Vagina (tissue), 2 donors: ENCODE measurements at places on chromosomes 2 and 18. TPM values are rescaled to one million over a fixed set of nuclear protein-coding genes. Genes with fewer than 3 reads are reported as not detected.

Gene DOCK10
- total RNA-seq: 9.8 TPM

Gene POTEE
- total RNA-seq: not detected

Gene ANKRD44
- 46.4 TPM for total RNA-seq

Gene KIAA2012
- not detected for total RNA-seq

DNA sequence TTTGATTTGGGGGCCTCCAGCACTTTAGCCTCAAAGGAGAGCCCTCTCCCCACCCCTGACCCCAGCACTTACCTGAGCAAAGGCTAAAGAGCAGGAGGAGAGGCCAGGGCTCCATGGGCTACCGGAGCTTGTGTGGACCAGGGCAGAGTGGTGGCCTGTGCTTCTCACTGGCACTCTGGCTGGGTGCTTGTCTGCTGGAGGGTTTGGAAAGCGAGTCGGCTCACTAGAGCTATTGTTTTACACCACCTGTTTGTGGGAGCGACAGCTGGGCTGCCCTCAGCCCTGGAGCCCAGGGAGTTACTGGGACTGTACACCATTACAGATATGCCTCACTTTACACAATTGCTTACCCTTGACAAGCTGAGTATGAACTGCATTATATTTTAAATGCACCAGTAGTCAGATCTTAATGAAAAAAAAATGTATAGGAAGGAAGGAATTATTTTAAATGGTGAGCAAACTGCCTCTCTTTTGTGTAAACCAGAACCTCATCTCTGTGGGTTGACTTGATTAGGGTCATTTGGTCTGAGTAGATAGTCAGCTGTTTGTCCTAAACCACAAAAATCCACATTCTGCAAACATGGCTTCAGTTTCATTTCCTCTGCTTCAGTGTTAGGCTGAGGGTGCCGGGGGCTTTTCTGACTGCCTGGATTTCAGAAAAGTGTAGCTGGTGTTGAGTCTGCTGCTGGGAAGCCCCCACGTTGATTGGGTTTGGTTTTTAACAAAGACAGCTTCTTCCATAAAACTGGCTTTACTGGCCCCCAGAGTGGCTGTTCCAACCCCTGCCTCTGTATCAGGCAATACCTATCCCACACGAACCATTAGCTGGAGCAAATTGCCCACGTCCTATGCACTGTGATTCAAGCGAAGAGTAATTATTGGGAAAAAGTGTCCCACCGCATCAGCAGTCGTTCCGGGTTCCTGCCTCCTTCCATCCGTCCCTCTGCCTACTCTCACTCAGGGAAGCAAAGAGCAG lies at the start of gene CHRNA1:
Gene CHRNA1, minus strand, starts transcription at position 193 of the 976 bp plus-strand sequence. Its CDS starts 78 bp downstream, at position 115.
- DNase-seq: no peak

DNA sequence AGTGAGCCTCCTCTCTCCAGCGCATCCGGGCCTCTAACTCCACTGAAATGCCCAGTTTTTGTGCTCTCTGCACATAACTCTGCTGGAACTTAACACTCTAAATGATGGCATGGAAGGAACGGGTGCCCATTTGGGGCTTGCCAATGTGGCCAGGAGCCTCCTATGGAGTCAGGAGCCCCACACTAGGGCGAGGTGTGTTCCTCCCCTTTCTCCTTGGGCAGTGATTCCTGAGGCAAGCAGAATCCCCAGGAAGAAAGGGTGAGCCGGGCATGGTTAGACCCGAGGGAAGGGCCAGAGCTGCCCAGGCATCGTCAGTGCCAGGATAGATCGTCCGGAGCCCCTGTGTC lies 63.0 kb downstream of the DDX1 start:
- DNase-seq: no peak

DNA sequence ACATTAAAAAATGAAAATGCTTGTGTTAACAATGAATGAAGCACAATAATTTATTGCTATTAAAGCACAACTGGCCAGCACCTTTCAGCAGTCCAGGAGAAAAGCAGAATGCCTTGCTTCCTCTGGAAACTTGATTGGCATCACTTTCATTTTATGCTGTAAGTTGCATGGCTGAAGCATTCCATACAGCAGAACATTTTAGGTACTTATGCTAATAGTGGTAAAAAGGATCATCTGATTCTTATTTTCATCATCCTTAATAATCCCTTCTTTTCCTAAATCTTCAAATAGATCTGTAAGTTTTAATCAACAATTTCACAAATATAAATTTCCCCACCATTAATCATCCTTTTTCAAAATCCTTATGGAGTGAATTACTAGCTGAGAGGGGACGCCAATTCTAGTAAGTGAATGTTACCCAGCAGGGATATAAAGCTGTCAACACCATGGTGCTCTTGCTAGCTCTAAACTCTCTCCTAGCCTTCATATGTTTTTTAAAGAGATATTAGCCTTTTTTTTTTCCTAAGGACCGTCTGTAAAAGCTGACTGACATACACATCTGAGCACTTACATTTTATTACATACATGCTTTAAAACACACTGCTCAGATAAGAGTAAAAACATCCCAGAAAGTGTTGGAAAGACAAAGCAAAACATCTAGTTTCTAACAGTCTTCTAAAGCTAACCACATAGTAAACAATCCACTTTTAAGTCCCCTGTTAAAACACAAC lies 5.3 kb downstream of the SATB2 start:
- no peak for DNase-seq

DNA sequence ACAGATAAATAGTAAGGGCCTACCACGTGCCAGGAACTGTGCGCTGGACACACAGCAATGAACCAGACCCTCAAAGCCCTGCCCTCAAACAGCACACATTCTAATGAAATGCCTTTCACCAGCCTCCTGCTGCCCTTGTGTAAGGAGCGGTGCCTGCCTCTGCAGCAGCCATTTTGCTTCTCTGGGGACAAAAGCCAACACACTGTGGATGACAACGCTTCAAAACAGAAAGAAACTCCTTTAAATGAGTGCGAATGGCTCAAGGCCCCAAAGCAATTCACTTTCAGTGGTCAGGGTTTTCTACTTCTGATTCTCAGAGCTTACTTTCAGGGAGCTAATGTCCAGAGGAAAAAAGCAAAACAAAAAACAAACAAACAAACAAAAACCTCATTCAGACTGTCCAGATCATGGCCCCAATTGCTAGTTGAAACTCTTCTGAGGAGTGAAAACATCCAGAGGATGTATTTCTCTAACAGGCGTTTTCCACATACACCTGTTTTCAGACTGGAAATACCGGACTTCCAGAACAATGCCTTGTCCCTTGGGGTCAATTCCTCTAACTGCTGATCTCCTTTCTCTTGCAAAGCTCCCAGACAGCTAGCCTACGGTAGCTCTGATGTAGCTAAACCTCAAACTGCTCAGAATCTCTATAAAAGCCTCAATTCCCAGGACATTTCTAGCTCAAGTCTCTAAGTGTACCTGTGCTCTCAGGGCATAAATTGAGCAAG lies 323.3 kb upstream of the ZNF521 start:
- no peak for DNase-seq

- DNase-seq: no peak
These were observed 28.3 kb upstream of the SP3 start for GRCh38 chr2:173993459-173993858.

DNA sequence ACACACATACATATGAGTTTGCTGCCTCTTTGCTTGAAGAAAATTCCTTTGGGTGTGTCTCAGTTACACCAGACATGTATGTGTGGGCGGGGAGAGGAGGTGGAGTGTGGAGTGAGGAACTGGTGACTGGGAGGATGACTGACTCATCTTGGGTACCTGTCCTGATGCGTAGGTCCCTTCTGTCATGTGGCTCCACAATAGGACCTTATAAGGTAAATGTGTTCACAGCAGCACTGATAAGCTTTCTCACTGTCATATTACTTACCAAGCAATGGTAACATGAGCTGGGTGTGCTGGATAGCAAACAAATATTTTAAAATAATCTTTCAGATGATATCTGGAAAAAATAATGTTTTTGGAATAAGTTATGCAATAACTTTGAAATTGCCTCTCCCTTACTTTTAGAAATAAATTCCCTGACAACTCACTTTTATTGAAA lies 45.1 kb downstream of the SLC9A2 start:
- no peak for DNase-seq

Gene SERPINB12
- 20.1 TPM for total RNA-seq

DNA sequence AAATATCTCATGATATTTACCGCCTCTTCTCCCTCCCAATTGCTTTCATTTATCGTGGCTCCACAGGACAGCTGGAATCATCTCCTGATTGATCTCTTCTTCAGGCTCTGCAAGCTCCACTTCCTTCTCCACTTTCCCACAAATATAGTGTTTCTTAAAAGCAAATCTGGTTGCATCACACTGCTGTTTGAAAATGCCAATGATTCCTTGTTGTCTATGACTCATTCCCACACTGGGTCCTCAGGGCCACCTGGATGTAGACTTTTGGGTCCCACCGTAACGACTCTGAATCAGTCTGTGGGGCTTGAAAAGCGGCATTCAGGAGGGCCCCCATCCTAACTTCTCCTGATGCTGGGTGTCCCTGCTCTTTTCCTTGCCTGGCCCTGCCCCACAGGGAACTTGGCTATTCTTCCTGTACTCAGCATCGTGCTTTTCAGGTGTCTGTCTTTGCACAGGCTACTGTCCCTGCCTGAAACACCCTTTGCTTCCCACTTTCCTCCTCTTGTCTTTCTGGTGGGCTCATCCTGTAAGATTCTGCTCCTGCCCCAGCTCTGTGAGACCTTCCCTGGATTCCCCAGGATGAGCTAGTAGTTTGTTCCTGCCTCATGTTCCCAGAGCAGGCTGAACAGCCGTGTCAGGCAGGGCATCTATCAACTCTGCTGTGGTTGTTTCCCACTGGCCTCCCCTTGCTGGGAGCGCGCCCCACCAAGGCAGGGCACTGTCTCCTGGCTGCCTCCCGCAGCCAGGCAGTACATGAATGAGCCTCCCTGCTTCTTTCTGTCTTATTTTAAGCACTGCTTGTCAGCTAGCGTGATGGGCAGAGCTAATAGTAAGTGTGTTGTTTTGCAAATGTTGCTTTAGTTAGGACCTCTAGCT lies 111.9 kb downstream of the KCTD1 start:
- DNase-seq: no peak

Gene AGAP1
- 21.1 TPM for total RNA-seq

Gene SNED1
- total RNA-seq: 55.5 TPM

DNA sequence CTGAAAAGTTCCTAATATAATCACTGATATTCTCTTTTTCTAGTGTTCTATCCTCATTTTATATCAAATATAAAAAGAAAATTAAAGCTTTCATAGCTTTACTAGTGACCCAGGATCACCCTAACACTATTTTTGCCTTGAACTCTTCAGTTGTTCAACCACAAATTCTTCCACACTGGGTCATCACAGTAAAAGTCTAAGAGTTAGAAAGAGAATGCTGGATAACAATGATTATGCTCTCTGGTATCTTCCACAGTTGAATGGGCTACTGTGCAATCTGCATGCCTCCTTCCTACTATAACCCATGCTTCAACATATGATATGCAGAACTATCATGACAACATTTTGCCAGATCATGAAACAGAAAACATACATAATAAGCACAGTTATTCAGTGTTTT lies 32.3 kb downstream of the CHN1 start:
- no peak for DNase-seq

- no peak for DNase-seq
These were observed 43.5 kb upstream of the CD28 start for GRCh38 chr2:203662951-203663350.

Gene AKAIN1
- total RNA-seq: not detected

Gene RBKS
- total RNA-seq: 2.2 TPM

Gene CAPN14
- total RNA-seq: 4.7 TPM

Gene FIGN
- 3.2 TPM for total RNA-seq

DNA sequence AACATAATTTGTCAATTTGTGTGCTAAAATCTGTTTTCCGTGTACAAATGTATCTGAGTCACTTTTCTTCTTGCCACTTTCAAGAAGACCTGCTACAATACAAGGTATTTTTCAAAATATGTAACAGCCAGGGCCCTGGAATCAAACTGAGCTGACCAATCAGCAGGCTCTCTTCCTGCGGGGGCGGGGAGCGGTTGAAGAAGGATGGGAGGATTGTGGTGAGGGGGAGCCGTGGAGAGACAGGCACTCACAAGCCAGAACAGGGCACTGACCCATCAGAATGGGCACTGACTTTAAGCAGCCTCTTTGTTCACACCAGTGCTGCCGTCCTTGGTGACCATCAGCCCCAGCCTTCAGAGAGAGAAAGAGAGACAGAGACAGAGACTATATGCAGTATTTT lies 40.6 kb upstream of the CCNYL1 start:
- DNase-seq: no peak

- no peak for DNase-seq
These were observed 77.9 kb upstream of the CD226 start for GRCh38 chr18:70025580-70025979.

GRCh38 chr18:31356025-31356424 lies 20.6 kb upstream of the DSG4 start:
- DNase-seq: no peak

DNA sequence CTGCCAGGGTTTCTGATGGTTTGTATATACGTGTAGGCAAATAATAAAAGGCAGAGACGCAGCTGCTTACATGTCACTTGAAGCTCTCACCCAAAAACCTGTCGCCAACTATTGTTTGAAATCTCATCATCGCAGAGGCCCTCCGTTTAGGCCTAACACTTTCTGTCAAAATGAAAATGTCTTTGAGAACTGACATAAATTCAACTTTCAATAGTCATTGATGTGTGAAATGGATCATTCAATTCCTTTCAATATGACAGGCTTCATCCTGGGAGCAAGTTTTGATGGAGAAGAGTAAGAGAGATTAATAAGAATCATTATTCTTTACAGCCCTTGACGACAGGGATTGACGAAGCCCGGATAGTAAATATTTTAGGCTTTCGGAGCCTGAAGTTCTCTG lies 2.7 kb downstream of the ACTG2 start:
- no peak for DNase-seq

DNA sequence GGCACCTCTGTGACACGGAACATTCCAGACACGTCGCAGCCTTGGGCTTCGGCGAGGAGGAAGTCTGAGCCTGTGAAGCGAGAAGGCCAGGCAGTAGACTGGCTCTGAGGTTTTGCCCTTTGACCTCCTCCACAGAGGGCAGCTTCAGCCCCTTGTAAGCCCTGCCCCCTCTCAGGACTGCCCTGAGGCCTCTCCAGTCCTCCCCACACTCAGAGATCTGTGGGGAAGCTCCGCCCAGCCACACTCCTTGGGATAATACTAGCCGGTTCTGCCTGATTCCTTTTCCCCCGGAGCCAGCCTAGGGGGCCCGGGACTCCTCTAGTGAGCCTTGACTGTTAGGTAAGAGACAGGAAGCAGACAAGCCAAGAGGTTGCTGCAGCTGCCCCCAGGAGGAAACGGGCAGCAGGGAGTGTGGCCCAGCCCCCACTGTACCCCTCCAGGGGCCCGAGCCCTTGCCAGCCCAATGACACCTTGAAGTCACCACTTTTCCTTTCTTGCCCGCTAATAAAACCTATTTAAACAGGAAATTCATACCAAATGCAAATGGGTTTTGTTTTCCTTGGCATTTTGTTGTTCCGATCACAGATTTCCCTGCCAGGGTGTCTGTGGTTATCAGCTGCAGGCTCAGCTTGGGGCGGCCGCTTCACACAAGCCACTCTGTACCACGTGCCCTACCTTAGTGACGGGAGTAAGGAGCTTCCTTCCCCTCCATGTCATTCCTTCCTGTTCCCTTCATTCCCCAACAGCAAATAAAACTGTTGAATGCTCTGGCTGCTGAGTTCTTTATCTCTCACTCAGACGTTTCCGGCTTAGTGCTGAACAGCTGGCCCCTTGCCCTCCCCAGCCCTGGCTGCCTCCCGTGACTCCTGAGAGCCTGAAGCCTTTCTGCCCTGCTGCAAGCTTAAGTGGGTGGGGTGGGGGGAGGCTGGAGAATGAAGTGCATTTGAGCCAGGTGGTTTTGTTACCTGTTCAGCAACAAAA lies 124.7 kb downstream of the CABLES1 start:
- no peak for DNase-seq

- DNase-seq: no peak
These were observed 31.8 kb downstream of the CYRIA start for GRCh38 chr2:16633621-16634430.
